ENCODE measurements at places on chromosomes 4 and X.

DNA sequence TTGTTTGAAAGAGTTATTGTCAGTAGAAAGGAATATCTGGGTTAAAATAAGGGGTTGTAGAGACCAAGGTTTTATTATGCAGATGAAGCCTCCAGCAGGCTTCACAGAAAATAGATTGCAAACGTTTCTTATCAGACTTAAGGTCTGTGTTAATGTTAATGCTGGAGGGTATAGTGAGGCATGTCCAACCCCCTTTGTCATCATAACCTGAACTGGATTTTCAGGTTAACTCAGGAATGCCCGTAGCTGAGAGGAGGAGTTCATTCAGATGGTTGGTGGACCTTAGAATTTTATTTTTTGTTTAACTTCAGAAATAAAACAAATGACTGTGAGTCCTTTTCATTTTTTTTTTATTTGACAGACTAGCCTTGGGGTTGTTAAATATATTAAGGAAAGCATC lies 354.1 kb downstream of the GPM6A start:
- no peak for DNase-seq

GRCh38 chr4:114464726-114465272 lies 133.8 kb upstream of the UGT8 start:
- peak; percentile 3 for DNase-seq

- no peak for DNase-seq
Observed at GRCh38 chr4:54547299-54548097, 110.3 kb upstream of the KIT start.

- DNase-seq, result peak; percentile 44
Observed at GRCh38 chr4:54063737-54064316, 578 bp downstream of the CHIC2 start.

GRCh38 chrX:153686711-153687110 lies 1.0 kb upstream of the SLC6A8 start:
- DNase-seq, result no peak

DNA sequence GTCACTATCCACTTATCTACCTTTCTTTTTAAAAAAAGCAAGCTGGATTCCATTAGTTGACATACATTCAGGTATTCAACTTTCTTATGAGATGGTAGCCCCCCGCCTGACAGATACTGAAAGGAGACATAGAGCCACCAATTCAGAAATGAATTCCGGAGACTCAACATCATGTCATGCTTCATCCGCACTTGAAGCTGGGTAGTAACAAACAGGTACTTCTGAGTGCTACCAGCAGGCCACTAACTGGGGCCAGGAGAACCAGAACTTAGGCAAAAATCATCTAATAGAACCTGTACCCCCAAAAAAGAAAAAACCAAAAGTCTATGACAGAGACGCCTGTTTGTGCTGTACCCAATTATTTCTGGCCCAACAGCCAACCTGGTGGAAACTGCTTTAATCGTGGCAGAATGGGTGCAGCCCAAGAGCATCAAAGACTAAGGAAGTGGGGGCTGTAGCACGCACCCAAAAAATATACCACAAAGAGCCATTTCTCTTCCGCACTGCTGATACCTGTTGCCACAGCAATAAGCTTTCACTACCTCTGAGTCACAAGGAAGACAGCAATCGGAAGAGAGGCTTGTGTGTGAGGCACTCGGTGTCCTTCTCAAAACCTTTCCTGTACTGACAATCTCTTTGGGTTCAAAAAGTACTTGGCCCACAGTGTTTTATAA lies 84.8 kb downstream of the AFAP1 start:
- no peak for DNase-seq
